Suppressor macrophage treated with lipopolysaccharide for 4 hours (primary cell): ENCODE measurements at places on chromosomes 12 and 14.

GRCh38 chr12:3215410-3215975 is 138.3 kb downstream of the TSPAN9 start:
- no peak for DNase-seq

DNA sequence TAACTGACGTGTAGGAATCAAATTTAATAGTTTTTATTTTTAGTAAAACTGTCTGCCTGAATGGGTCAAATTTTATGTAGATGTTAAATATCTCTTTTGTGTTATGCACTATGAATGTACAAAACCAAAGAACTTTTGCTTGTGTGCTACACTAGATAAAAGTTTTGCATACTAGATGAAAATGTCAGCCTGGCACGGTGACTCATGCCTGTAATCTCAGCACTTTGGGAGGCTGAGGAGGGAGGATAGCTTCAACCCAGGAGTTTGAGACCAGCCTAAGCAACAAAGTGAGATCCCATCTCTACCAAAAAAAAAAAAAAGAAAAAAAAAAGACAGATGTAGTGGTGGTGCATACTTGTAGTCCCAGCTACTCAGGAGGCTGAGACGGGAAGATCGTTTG is 11.1 kb downstream of the AEBP2 start:
- no peak for DNase-seq

DNA sequence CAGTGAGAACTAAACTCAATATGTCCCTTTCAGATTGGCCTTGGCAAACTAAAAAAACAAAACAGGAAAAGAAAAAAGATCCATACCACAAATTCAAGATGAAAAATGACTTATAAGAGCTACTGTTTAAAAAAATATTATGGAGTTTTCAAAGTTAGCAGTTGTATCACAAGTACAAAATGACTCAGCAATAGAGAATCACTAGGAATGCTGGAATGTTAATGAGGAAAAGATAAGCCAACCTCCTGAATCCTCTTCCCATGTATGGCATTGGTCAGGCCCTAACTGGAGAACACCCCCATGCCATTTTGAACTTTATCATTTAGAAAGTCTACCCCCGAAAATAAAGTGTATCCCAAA is 62.2 kb downstream of the PPP1R36 start:
- no peak for DNase-seq

GRCh38 chr14:104085032-104085888 is at the start of gene ASPG:
TSS of gene ASPG (plus strand) at chr14:104085700. CDS start at chr14:104085771, 71 bp downstream.
- no peak for DNase-seq

- DNase-seq: peak; percentile 52
Observed at GRCh38 chr12:123043536-123044001, 63.1 kb downstream of the ARL6IP4 start.

DNA sequence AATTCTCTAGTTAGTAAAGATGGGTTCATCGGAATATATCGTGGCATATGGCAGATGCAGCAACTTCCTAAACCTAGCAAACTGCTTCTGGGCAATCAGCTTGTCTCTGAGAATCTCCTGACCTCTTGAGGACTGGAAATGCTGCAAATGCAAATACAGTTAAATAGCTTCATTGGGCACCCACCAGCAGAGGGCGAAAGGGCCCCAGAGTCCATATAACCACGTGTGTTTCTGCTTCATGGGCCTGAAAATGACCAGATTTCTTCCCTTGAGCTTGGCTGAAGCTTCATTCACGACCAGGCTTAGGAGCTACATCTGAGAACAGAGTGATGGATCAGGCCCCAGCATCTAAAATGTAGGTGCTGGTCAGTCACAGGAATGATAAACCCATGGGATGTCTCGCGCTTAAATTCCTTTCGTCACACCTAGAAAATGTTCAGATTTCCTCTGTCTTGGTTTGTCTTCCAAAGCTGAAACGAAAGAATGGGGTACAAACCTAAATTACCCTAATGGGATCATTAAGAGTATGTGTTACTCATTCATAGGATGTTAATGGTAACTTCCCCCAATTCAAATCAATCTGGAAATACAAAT is 1482.5 kb upstream of the TMEM132C start:
- DNase-seq: peak; percentile 53

- peak; percentile 92 for DNase-seq
Observed at GRCh38 chr12:6867413-6868210, at the start of gene TPI1. TSS of gene TPI1 (plus strand) at chr12:6867531. CDS start at chr12:6867567, 36 bp downstream.

DNA sequence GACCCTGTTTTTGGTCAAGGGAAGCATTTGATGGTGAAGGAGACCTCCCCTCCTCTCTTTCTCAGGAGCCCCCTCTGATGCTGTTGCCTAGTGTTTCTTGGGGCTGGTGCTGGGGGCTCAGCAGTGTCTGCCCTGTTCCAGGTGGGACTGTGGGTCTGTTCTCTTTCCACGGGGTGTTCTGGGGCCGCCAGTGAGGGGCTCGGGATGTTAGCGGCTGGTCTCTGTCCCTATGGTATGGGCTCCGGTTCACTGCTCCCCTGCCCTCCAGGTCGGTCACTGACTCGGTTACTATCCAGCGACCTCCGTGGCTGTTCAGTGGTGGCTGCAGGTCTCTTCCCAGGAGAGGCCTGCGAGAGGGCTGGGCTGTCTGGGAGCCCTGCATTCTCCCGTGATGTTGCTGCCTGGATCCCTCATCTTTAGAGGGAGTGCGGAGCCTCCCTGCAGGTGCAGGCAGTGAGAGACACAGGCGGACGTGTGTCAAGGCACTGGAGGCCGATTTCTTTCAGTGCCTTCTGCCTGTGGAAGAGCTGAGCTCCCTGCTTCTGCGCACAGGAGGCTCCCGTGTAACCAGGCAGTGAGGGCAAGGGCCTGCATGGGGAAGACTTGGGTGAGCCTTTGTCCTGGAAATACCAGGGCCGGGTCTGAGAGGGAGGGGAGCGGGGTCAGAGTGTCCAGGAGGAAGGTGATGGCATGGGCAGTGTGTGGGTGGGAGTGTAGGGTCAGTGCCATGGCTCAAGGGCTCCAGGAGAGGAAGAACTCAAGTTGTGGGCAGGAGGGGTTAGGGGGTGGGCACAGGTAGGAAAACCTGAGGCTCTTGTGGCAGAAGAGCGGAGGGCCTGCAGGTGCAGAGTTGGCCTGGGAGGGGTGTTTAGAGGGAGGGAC is 362.6 kb downstream of the TMEM121 start:
- DNase-seq: no peak

- no peak for DNase-seq
Observed at GRCh38 chr14:91343051-91343450, 74.6 kb downstream of the CCDC88C start.

DNA sequence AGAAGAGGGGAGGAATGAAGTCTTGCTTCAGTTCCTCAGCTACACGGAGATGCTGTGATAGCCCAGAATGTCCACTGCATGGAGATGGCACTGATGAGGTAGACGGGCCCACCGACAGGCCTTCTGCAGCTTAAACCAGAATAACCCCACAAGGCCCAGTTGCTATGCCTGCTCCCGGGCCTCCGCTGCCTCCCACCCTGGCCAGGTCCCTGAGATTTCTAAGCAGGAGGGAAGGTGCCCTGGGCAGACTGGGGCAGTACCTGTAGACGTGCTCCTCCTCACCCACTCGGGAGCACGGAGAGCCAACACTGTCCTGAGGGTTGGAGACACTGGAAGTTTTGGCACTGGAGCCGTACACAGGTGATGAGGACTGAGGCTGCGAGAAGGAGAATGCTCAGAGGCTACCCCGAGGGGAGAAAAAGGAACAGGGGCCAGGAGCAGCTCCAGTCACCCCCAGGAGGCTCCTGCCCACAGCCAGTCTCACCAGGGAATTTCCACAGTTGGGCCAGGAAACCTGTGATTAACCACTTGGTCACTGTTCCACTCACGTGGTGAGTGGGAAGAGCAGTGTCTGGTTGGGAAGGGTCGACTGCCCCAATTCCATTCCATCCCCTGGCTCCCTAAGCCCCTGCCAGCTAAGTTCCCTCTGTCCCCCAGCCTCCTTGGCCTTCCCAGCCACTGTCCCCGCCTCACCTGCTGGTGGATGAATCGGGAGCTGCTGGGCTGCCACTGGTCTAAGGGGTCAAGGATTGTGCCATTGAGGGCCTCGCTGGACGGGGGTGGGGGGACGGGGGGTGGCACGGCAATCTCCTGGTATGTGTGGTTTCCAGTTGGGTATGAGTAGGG is 22.8 kb upstream of the RPLP0 start:
- peak; percentile 43 for DNase-seq

- peak; percentile 31 for DNase-seq
Observed at GRCh38 chr12:117850048-117850447, 118.7 kb downstream of the KSR2 start.

DNA sequence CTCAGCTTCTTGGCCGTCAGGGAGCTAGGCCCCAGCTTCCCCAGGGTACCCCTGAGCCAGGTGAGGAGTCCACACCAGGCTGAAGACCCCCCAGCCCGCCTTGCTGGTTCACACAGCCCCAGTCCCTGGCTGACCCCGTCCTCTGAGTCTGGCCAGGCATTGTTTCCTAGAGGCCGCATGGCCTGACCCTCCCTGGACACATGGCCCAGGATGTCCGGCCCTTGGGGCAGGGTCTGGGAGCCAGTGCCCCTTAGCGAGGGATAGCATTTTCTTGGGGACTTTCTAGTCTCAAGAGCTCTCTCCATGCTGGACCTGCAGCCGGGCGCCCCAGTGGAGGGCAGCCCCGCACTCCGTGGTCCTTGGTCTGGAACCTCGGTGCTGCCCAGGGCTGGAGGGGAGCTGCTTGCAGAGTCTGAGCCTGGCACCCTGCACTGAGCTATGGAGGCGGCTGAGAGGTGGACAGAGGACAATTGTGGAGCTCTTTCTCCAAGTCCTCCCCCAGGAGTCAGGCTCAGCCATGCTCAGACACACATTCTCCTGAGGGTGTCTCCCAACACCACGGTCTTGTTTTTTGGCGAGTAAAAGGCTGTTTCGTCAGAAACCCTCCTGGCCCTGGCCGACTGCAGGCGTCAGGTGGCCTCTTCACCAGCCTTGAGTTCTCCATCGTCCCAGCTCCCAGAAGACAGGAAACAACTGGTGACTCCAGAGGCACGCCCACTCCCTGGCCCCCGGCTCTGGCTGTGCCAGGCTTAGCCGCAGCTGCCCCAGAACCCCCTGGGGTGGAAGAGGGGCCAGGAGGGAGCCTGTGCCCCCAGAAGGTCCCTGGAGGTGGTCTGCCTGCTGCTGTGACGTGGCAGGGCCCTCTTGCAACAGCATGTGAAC is 17.6 kb upstream of the CRIP2 start:
- DNase-seq: no peak

GRCh38 chr12:124640056-124640455 is 72.6 kb upstream of the NCOR2 start:
- DNase-seq: peak; percentile 92
